ENCODE measurements at places on chromosomes 3 and 15.

- DNase-seq = no peak
These were observed 495.0 kb downstream of the NLGN1 start for GRCh38 chr3:173892547-173892946.

DNA sequence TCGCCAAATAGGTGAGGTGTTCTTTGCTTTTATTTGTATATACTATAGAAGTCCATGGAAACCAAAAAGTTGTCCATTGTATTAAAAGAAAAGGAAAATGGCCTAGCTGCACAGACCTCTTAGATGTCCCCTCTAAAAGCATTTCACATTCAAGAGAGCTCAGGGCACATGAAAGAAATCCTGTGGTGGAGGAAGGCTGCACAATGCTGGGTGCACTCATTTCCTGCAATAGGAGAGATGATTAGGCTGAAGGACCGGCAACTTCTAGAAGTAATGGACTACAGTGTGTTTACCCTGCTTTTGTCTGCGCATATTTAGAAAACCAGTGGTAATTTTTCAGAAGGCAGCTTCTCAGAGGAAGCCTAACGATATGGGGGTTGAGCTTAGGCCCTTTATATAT, 25.4 kb downstream of the PPM1L start:
- DNase-seq = no peak

- no peak for DNase-seq
These were observed 78.7 kb downstream of the PLXNA1 start for GRCh38 chr3:127061641-127062040.

DNA sequence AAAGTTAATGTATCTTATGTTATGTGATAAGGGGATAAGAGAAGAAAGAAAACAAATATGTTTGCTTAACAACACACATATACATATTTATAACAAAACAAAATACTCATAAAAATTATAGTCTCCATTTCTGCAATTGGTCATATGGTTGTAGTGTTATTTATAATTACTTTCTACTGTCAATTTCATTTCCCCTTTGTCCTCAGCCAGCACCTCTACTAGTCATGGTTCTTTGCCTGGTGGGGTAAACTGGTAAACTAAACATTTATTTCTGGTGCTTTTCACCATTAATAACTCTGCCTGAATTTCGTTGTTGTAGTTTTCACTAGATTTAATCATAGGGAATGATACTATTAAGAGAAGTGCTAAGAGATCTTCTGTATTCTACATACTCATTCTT, 88.0 kb upstream of the ALCAM start:
- no peak for DNase-seq

- DNase-seq = no peak
These were observed 131.8 kb upstream of the C2CD4B start for GRCh38 chr15:62296756-62297507.

- no peak for DNase-seq
These were observed 26.8 kb downstream of the MEGF11 start for GRCh38 chr15:66226736-66227135.

DNA sequence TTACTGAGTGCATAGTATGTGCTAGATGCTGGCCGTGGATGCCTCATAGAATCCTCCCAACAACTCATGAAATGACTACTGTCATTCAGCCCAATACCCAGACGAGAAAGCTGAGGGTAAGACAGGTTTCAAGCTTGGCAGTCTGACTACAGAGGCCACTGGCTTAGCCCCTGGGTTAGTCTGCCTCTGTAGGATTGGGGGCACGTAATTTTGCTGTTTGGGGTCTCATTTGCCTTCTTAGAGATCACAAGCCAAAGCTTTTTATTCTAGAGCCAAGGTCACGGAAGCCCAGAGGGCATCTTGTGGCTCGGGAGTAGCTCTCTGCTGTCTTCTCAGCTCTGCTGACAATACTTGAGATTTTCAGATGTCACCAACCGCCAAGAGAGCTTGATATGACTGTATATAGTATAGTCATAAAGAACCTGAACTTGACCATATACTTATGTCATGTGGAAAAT, 1.0 kb upstream of the CCR5 start:
- DNase-seq = no peak

GRCh38 chr3:153958635-153959595, 162.3 kb upstream of the ARHGEF26 start:
- no peak for DNase-seq
